ENCODE measurements at places on chromosomes 2 and 18.

- DNase-seq, result no peak
Measured at GRCh38 chr2:223759569-223760430, 77.6 kb downstream of the AP1S3 start.

DNA sequence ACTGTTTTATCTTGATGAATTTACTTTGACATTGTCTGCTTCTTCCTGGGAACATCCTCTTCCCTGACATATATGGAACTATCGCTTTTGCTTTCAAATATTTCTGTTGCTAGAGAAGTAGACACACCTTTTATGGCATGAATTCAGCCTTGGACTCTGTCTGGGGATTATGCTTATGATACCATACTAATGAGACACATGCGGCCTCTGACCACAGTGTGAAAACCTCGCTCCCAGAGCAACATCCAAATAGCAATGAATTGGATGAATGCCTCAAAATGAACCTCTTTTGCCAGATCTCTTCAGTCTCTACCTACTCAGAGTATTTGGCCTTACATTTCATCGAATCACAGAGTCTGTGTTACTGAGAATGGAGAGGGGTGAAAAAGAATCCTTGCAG is 70.9 kb downstream of the PIEZO2 start:
- DNase-seq, result no peak

DNA sequence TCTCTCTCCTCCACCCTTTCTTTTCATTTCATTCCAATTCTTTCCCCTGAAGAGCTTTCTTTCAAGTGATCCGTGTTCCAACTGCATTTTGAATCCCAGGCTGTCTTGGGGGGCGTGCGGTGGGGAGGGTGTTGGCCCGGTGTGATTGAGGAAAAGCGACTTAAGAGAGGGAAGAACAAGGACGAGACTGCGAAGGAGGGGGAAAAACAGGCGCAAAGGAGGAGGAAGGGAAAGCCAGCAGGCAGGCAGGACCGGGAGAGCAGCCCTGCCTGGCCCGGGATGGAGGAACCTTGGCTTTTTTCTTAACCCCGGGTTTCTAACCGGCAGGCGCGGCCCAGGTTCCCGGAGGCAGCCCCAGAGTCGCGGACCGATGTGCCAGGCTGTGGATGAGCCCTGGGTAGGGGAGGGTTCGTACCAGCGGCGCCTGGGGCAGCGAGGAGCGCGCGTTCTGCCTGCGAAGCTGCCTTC is 1.3 kb downstream of the ADCYAP1 start:
- DNase-seq, result no peak

- no peak for DNase-seq
Measured at GRCh38 chr2:109177635-109178034, 48.6 kb downstream of the SH3RF3 start.

DNA sequence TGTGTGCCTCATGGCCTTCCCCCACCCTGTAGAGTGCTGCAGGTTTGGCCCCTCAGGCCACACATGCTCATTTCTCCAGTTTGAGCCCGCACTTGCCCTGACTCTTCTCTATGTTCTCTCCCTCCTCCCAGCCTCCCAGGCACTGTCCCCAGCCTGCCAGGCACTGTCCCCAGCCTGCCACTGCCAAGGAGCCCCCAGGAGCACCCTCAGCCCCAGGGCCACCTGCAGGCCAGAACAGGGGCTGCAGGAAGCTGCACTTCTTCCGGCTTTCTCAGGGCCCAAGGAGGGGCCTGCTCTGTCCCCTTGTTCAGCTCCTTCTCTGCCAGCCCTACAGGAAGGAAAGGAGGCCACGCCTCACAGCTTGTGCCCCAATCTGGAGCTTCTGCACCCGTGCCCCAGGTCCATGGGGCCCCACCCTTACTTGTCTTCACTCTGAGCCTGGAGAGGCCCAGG is 31.6 kb downstream of the CYP26B1 start:
- DNase-seq, result no peak

DNA sequence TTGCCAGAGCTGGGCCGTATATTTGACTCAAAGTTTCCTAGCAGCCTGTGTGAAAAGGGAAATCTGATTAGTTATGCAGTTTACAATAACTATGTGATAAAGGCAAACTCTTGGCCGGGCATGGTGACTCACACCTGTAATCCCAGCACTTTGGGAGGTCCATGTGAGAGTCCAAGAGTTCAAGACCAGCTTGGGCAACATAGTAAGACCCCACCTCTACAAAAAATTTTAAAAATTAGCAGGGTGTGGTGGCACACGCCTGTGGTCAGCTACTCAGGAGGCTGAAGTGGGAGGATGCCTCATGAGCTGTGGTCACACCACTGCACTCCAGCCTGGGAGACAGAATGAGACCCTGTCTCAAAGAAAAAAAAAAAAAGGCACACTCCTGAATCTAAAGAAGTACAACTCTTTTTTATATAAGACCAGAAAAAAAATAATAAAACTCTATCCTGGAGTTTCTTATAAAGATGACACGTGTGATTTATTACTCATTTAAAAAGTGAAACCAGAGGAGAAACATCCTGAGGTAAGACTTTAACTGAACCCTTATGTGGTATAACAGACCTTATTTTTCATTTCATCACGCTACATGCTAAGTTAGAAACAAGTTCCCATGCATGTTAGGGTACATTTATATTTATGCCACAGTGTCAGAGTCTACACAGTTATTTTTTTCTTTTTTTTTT is 32.6 kb upstream of the KCMF1 start:
- peak; percentile 48 for DNase-seq

GRCh38 chr2:226994775-226995174 is 158.9 kb downstream of the RHBDD1 start:
- DNase-seq, result no peak

DNA sequence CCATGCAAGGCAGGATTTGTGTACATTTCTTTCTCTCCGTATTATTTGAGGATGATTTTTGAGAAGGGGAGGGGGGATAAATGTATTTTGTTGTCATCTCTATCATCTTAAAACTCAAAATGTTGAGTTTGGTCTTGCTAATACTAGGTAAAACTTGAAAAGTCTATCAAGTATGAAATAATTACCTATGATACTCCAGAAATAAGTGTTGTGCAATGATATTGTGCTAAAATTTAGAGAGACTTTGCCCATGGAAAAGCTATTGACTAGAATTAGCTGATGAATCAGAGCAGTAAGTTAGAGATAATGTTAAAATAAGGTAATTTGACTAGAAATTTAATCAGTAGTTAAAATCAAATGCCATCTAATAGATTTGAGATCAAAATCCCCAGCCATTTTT is 323.9 kb downstream of the AGPS start:
- no peak for DNase-seq

DNA sequence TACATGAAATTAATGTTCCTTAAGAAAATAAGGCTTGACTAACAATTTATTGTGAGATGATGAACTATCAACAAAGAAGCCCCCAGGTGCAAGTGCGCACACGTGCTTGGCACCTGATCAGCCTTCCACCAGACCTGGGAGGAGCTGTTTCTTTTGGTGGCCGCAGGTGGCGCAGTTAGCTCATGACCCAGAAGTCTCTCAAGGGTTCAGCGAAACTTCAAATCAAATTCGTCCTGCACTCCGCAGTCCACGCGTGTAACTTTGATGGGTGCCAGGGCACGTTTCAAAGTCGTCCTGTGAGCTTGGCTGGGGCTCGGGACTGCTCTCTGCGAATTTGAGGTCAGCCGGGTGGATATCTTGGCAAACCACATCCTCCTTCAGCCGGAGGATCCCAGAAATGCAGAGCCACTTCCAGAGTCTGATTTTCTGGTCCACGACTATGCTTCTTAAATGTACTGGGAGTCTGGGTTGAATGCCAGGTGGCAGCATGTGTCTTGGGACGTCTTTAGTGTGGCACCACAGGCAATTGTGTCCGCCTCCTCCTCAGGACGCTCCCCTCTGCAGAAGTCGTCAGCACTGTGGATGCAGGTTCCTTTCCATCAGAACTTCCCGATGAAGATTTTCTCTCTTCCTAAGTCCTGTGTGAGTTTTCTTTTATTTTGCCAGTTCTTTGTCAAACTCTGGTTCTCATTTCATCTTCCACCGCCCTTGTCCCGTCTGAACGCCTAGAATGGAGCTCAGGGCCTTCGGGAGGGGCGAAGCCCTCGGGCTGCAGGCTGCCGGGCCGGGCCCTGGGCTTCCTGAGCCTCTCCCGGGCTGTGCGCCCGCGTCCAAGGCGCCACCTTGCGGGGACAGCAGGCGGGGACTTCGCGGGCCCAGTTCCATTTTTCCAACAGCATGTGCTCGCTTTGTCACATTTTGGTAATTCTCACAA is 61.3 kb upstream of the RAPGEF4 start:
- DNase-seq, result peak; percentile 10

GRCh38 chr2:10424051-10424450 is 24.1 kb downstream of the ODC1 start:
- DNase-seq, result no peak

GRCh38 chr2:88481691-88482336 is 29.3 kb upstream of the FOXI3 start:
- no peak for DNase-seq

DNA sequence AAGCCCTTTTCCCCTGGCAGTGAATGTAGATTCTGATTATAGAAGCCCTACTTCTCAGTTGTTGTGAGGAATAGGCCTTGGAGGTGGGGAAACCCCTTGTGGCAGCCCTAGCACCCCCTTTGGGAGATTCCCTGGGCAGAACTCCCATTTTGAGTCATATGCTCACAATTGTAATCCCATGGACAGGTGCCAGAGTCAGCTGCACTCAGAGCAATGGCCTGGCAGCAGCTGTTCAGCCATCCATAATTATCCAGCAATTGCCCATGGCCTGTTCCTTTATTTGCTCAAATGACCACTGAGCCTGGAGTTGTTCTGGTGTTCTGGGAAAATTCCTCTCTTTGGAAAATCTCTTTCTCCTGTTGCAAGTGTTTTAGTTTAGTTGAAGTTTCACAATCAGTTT is 71.7 kb downstream of the PTRHD1 start:
- no peak for DNase-seq

- DNase-seq, result no peak
Measured at GRCh38 chr2:47719099-47719498, 63.8 kb upstream of the MSH6 start.

- no peak for DNase-seq
Measured at GRCh38 chr2:164498836-164499235, 122.4 kb downstream of the GRB14 start.

GRCh38 chr18:11845654-11846053 is 5.6 kb upstream of the CHMP1B start:
- no peak for DNase-seq

- DNase-seq, result no peak
Measured at GRCh38 chr2:109591206-109591605, 22.6 kb downstream of the SEPTIN10 start.

DNA sequence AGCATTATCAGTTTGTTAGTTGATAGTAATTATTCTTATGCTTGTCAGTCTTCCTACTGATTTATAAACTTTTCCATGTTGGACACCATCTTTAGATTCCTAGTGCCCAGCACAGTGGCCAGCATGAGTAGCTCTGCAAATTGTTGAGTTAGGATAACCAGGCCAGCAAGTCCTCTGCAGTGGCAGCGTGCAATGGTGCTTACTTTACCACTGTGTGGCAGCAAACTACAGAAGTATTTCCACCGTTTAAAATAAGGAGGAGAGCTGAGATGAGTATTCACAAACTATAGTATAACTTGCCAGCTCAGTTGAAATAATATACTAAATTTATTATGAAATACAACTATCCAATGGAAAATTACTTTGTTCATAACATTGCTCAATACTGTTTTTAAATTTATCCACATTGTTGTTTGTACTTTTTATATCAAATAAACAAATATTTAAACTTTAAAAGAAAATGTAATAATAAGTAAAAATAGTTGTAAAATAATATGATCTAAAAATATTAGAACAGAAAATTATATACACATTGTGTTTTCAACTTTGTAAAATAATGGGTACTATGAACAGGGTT is 9.3 kb upstream of the THADA start:
- no peak for DNase-seq

DNA sequence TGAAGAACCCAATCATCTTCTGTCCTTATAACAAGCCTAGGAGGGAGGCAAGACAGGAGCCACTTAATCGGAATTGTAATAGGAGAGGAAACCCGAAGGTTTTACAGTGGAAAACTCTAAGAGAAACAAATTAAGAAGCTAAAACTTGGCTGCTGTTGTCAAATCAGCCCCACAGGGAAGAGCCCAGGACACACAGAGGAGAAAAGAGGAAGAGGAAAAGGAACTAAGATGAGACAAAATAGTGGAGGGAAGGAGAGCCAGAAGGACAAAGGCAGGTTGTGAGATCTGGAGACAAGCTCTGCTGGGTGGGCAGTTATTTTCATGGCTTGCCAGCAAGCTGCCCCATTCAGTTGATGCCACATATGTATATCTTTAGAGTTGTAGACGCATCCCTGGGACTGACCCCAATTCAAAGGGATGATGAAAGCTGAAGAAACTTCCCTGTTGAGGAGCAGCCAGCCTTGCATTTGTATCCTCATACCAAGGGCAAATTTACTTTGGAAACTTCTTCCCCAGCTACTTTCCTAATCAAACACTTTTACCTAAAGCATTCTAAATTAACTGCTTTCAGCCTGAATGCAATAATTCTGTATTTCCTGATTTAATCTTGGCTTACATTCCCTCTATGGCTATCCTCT is 499.8 kb upstream of the MEIS1 start:
- DNase-seq, result no peak

DNA sequence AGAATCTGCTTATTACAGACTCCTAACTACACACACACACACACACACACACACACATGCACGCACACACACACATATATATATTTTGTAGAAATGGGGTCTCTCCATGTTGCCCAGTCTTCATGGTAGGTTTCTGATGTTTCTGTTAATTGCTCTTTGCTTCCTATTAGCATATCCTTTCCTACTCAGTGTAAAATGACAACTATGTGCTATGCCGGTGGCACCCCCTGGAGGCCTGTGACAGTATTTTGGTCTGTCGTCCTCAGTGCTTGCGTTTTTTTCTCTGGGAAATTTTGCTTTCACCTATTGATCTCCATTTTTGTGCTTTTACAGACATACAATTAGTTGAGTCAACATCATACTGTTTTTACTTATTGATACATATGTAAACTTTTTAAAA is 322.1 kb downstream of the LRRTM1 start:
- no peak for DNase-seq

- no peak for DNase-seq
Measured at GRCh38 chr18:23259701-23260681, 124.7 kb downstream of the CABLES1 start.

DNA sequence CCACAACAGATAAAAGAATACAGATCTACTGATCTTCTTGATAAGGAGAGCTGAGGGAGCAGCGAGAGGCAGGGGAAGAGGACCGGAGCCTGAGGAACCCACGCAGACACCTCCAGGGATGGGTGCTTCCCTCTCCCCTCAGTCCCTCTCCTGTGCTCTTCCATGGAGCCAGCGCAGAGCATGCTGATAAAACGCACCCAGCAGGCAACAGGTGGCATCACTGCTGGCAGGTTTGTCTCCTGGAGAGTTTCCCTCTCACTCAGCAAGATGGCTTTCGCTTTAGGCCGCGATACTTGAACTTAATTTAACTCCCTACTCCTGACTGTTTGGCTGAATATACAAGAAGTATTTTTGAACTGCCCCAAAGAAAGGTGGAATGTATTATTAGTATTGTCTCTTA is 163.0 kb upstream of the REV1 start:
- no peak for DNase-seq

DNA sequence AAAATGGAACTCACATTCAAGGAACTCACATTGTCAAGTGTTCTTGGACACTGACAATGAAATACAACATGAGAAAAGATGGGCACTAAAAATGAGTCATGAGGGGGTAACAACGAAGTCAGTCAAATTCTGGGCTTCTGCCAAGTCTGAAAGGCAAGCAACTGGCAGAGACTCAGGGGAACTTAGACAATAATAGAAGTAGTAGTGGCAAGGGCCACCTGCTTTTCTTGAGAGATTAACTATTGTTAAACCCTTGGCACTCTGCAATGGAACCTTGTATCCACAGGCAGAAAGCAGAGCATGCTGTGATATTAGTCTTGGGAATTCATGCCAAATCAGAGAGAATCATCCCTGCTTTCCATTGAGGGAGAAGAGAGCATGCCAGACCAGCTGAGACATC is 382.6 kb upstream of the CDH2 start:
- DNase-seq, result no peak

All from activated T-cell treated with anti-CD3 and anti-CD28 coated beads for 4 hours (primary cell).